DMS53 (cell line): ENCODE measurements at places on chromosomes 4 and X.

- no peak for DNase-seq
Measured at GRCh38 chr4:92339676-92340075, 35.9 kb downstream of the GRID2 start.

GRCh38 chrX:24426340-24426913, 38.7 kb upstream of the PDK3 start:
- peak; percentile 11 for DNase-seq

DNA sequence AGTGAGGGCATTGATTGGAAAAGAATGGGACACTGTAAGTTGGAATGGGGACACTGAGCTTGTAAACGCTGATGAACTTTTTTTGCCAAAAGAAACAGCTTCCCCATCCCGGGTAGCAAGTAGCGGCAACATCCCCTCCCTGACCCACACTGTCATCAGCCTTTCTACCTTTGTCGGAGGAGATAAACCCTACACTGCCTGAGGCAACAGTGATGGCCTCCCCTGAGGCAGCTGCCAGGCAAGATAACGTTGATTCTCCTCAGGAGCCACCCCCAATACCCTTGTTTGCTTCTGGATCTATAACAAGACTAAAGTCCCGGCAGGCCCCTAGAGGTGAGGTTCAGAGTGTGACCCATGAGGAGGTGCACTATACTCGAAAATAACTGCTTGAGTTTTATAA, 10.3 kb upstream of the RAB33B start:
- no peak for DNase-seq

- no peak for DNase-seq
Measured at GRCh38 chr4:150012851-150013360, 65.3 kb upstream of the DCLK2 start.

- DNase-seq: no peak
Measured at GRCh38 chr4:111761531-111761930, 383.7 kb upstream of the FAM241A start.

DNA sequence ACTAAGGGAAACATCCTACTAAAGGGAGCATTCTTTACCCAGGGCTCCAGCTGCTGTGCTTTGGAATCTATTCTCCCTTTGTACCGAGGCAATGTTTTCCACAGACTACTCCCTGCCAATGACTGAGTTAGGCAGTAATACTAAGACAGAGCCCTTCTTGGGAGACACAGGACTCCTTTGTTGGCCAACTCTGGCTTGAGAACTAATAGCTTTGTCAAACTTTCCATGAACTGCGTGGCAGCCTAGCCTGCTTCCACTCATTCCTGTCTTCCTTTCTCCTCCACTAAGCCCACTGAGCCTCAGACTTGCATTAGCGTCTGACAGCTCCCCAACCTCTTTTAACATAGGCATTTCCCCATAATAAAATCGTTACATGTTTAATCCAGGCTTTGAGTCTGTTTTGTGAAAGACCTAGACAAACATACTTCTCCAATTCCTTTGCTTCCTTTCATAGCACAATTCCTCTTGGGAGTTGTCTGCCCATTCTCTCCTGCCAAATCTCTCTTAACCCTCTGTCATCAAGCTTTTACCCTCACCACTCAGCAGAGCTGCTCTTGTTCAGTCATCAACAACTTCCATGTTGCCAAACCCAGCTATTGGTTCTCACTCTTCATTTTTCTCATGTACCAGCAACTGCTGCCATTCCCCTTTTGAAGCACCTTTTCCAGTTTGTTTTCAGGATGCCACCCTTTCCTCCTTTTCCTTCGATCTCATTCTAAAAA, 300.3 kb upstream of the IGFBP7 start:
- DNase-seq: no peak

- DNase-seq: peak; percentile 5
Measured at GRCh38 chr4:81319657-81320056, 104.6 kb upstream of the PRKG2 start.

- no peak for DNase-seq
Measured at GRCh38 chr4:10703766-10704429, 19.3 kb upstream of the CLNK start.

GRCh38 chrX:41512394-41512793, 65.3 kb downstream of the NYX start:
- DNase-seq: no peak

DNA sequence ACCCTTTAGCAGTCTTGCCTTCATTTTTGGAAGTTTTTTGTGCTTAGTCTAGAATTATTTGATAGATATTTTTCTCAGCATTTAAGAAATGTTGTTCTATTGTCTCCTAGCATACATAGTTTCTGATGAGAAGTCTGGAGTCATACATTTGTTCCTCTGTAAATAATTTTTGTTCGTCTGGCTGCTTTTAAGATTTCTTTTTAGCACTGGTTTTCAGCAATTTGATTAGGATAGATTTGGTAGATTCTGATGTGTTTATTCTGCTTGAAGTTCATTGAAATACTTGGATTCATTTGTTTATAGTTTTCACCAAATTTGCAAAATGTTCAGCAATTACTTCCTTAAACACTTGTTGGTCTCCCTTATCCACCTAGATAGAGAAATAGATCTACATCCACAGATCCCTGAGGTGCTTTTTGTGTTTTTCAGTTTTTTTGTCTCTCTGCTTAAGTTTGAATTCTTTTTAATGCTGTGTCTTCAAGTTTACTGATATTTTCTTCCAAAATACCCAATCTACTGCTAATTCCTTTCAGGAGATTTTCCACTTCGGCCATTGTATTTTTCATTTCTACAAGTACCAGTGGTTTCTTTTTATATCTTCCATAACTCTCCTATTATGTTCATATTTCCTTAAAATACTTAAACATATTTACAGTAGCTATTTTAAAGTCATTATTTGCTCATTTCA, 64.9 kb downstream of the ABLIM2 start:
- DNase-seq: peak; percentile 40

- peak; percentile 47 for DNase-seq
Measured at GRCh38 chr4:22720091-22720490, 27.4 kb downstream of the GBA3 start.

DNA sequence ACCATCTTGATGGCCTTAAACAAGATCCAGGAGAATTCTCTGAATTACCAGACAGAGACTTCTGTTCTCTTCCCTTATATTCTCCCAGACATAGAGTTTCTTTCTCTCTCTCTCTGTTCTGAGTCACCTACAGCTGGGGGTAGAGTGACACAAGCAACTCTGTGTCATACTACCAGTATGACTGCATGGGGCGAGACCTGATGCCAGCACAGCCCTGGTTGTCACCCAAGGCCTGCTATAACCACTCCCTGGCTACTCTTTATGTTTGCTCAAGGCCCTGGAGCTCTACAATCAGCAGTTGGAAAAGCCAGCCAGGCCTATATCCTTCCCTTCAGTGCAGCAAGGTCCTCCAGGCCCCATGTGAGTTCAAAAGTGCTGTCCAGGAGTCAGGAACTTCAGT, 114.2 kb upstream of the TENT5D start:
- DNase-seq: peak; percentile 4

GRCh38 chr4:138405466-138405891, 163.3 kb upstream of the SLC7A11 start:
- DNase-seq: no peak

DNA sequence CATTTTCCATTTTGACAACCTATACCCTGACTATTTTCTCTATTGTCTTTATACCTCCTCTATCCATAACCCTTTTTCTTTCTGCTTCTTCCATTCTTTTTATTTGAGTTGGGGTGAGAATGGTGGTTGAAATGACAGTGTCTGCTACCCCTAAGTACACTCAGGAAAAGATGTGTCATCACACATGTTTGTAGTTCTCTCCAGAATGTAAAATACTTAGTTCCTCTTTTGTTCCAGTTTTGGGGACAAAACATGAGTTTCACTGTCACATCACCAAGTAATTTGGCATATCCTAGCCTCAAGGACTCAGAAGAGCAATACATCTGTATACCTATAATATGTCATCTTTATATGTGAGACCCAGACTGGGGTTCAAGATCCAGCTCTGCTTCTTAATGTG, 90.3 kb downstream of the COMMD8 start:
- no peak for DNase-seq

DNA sequence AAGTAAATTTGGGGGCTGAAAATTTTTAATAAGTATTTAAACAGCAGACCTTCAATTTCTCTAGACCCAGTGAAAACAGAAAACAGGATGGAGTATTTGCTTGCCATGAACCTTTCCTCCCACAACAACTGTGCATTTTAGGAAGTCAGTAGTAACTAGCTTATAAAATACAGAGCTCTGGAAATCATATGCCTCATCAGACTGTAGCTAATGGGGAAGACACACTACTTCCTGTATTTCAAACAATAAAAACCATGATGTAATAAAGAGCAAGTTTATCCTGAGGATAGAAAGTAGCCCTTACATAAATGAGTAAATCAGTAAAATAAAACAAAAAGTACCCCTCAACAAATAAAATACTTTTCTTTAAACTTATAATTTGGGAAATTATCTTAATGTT, 280.1 kb upstream of the ZFP42 start:
- no peak for DNase-seq
